ENCODE measurements at places on chromosomes 7 and 10.

GRCh38 chr10:54372179-54372578, 428.9 kb downstream of the PCDH15 start:
- no peak for DNase-seq

DNA sequence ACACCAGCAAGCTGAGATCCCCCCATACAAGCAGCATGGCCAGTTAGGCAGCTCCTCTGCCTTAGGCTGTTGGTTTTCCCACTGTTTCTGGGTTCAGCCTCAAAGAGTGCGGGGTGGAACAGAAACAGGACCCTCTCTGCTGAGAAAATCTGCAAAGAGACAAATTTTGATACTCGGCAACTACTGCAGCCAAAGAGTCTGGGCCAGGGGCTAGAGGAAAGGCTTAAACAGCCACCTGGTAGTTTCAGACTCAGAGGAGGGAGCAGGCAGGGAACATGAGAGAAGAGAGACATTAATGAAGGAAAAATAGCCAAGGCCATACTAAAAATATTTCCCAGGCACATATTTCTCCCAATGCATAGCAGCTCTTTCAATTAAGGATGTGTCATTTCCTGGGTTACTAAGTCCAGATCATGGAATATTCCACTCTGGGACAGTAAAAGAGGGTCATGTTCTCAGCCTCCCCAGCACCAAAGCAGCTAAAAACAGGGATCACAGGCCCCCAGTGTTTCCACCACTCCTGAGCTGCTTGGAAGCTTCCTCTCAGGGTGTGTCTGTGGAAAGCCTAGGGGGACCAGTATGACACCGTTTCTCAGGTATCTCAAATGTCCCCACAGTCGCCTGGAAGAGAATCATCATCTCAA, 29.8 kb downstream of the PDLIM1 start:
- DNase-seq: no peak

GRCh38 chr7:74233655-74234285, 20.4 kb downstream of the RFC2 start:
- no peak for DNase-seq

GRCh38 chr7:37352974-37353948, 95.4 kb downstream of the ELMO1 start:
- DNase-seq: peak; percentile 71

DNA sequence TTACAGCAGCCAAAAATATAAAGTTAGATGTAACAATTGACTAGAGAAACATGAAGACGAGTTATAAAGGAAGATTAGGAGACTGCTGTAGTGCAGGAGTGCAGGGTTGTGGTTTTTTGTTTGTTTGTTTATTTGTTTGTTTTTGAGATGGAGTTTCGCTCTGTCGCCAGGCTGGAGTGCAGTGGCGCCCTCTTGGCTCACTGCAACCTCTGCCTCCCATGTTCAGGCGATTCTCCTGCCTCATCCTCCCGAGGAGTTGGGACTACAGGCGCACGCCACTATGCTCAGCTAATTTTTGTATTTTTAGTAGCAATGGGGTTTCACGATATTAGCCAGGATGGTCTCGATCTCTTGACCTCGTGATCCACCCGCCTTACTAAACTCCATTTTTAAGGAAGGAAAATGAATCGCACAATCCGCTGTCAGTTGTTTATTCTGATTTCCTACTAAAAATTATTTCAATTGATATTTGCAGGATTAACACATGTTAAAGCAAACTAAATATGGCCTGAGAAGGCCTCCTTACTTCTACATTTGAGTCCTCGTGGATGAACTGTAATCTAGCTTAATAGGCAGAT, 233.3 kb downstream of the NSUN6 start:
- DNase-seq: no peak

- DNase-seq: no peak
Observed at GRCh38 chr7:30150711-30151110, 15.9 kb downstream of the MTURN start.

- DNase-seq: no peak
Observed at GRCh38 chr7:15491361-15491760, 70.5 kb downstream of the AGMO start.

DNA sequence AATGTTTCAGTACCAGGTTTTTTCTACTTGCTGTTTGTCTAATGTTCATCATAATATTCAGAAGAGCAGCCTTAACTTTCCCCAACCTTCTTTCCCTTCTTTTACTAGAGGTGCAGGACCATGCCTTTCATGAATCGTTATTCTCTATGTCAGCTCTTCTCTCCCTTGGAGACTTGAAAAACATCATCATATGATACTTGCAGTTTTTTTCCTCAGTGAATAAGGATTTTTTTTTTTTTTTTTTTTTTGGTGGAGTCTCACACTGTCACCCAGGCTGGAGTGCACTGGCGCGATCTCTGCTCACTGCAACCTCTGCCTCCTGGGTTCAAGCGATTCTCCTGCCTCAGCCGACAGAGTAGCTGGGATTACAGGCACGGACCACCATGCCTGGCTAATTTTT, 30.1 kb downstream of the SMNDC1 start:
- no peak for DNase-seq

GRCh38 chr7:27344471-27344870, 101.9 kb downstream of the EVX1 start:
- no peak for DNase-seq

DNA sequence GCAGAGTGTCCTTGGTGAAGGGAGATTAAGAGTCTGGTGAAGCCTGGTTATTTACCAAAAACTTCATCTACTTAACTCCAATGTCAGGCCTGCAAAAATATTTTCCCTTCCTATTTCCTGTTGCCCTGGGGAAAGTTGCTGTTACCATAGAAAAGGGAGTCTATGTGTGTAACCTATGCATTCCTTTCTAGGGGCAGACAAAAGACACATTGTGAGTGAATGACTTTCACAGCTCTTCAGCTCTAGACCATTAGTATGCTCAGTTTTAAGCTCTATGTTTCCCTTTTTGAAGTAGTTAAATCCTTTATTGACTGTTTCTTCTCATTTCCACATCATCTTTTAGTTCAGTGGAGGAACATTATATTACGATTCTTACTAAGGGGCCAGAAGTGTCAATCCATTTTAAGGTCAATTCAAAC, 45.6 kb upstream of the SGCE start:
- no peak for DNase-seq

- no peak for DNase-seq
Observed at GRCh38 chr10:14312014-14312413, 18.7 kb downstream of the FRMD4A start.

- DNase-seq: no peak
Observed at GRCh38 chr7:27966219-27966780, 214.3 kb downstream of the JAZF1 start.

DNA sequence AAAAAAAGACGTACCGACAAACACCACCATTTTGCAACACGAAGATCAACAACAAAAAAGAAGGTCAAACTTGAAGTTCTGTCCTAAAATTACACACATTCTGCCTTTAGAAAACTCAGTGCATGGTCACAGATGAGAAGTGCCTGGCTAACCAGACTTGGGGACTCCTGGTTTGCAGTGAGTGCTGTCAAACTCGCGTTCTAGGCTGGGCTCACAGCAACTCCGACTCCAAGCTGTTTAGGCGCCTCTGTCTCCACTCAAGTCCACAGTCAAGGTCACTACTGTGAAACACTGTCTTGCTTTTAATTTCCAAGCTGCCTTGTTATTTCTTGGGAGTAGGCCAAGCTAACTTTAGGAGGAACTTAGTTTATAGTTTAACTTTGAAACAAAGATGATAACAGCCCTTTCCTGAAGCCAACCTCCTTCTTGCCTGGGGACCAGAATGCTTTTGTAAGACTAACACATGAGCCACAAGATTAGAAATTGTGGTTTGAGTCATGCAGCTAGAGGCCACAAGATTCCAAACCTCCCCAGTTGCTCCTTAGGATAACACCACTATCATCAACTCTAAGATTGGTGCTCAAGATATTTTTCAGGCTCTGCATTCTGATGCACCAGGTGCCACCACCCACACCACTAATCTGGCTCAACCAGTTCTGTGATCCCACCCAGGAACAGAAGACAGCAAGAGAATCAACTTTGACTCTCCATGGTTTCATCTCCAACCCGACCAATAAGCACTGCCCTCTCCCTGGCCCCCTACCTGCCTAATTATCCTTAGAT, 1.1 kb upstream of the DNAAF5 start:
- peak; percentile 56 for DNase-seq

DNA sequence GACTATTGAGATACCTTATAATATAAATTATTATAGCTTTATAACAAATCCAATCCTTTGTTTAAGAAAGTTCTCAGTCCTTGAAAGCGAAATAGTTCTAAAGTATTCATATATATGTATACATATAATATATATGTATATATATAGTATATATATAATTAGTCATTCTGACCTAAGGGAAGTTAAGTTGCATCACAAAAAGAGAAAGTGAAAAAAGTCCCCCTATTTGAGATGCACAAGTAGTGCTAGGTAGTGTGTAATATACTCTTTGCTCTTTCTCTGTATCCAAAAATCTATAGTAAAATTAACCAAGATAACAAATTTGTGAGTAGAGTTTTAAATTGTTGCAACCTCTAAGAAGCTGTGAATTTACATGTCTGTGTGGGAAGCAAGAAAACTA, 13.3 kb upstream of the IFIT1B start:
- DNase-seq: no peak

GRCh38 chr7:47866120-47866519, 82.1 kb downstream of the PKD1L1 start:
- no peak for DNase-seq

DNA sequence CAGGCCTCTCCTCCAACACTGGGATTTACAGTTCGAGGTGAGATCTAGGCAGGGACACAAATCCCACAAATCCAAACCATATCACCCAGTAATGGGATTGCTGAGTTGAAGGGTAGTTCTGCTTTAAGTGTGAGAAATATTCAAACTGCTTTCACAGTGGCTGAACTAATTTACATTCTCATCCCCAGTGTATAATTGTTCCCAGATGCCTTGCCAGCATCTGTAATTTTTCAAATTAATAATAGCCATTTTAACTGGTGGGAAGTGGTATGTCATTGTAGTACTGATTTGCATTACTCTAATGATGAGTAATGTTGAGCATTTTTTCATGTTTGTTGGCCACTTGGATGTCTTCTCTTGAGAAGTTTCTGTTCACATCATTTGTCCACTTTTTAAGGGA, 592.8 kb upstream of the GRM3 start:
- no peak for DNase-seq

DNA sequence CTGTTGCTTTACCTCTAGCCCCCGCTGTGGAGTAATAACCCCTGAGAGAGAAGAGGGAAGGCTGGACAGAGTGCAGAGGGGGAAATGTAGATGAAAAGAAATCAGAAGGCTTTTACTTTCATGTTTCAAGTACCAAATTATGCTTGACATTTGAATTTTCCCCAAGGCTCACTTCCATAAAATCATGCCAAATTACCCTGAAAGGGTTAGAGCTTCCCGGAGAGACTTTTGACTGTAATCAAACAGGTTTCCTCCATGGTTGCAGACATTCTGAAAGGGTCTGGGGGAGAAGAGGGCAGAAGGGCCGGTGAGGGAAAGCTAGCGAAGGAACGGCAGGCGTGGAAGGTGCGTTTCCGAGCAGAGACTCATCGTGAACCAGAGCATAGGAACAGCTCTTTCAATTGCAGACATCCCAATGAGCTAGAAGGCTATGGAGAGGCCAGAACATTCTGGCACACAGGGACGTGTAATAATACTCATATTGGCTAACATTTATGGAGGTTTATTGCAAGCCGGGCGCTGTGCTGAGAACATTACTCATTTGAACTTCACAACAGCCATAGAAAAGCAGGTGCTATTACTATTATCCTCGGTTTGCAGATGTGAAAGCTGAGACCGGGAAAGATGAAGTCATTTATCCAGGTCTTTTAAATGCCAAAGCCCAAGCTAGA, 620.8 kb upstream of the AUTS2 start:
- DNase-seq: no peak

DNA sequence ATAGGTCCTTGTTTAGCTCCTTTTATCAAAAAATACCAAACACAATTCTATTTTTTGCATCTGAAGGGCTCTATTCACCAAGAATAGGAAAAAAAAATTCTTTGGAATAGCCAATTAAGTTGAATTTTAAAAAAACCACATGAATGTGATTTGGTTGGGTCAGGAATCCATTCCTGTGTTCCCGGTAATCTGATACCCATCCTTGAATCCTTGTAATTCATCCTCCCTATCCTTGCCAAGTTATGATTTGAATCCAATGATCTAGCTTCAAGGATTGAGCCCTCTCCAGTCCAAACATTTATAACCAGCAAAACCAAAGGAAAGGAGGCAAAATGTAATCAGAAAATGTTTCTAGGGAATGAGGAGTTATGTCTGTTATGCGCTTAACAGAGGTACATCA, 86.6 kb downstream of the CFAP58 start:
- DNase-seq: no peak

GRCh38 chr7:47588704-47589225, 6.9 kb upstream of the TNS3 start:
- no peak for DNase-seq

DNA sequence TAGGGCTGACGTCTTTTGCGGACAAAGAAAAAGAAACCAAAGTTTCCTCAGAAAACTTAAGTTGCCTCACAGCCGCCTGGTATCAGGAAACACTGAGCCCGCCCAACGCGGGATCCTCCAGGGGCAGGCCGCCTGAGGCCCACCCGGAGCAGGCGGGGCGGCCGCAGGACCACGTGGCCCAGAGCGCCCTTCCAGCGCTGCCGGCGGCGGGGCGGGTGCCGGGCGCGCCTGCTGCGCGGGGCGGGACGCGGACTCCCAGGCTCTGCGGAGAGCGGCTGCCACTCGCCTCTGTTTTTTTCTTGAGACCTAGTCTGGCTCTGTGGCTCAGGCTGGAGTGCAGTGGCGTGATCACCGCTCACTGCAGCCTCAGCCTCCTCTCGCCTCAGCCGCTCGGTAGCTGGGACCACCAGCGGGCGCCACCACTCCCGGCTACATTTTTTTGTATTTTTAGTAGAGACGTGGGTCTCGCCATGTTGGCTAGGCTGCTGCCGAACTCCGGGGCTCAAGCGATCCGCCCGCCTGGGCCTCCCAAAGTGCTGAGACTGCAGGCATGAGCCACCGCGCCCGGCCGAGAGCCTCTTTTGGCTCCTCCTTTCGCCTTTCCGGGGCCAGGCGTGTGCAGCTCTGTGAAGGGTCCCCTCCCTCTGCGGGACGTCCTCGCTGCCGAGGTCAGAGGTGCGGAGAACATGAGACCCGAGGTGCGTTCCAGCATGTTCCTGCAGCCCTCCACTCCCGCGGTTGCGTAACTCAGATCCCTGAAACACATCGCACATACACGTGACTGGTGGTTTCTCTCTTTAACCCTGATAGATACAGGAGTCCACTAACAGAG, 11.6 kb upstream of the HNRNPF start:
- peak; percentile 91 for DNase-seq

DNA sequence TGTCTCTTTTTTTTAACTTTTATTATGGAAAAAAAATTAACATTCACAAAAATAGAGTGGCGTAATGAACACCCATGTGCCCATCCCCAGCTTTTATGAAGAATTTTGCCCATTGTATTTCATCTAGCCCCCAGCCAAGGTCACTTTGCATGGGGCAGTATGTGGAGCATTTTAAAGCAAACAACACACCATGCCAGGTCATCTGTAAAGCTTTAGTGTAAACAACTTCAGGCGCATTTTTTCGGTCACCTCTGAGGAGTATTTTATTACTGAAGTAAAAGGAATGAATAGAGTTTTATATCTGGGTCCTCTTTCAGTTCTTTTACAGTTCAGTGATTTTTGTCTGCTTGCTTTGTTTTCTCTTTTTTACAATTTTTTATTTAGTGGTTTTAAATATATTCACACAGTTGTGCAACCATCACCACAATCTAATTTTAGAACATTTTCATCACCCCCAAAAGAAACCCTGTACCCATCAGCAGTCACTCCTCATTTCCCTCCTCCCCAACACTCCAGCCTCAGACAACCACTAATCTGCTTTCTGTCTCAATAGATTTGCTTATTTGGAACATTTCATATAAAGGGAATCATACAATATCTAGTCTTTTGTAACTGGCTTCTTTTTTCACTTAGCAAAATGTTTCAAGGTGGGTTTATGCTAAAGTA, 87.9 kb downstream of the SLC37A3 start:
- DNase-seq: no peak
